Ecto neural progenitor cell (in vitro differentiated cells): ENCODE measurements at places on chromosomes 11 and 22.

DNA sequence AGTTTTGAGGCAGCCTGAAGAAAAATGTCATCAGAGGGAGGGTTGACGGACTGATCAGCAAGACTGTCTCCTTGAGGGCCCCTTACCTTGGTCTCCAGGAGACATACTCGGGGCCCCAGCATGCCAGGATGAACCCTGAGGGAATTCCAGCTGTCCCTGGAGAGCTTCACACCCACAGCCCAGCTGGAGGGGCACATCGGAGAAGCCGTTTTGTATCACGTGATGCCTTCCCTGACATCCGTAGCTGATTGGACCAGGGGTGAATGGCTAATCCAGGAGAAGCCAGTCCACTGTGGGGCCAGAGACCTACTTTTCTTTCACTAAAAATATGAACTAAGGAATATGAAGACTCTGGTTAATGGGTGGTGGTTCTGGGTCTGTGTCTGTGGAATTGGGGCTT is 86.0 kb upstream of the TP53I11 start:
- DNase-seq = no peak

- DNase-seq = no peak
These were observed 764.2 kb downstream of the BRD1 start for GRCh38 chr22:49063545-49063890.

- no peak for DNase-seq
These were observed 32.7 kb downstream of the VSTM5 start for GRCh38 chr11:93817426-93818348.

- DNase-seq = peak; percentile 98
These were observed at the start of gene POLD3 for GRCh38 chr11:74592441-74593362. Gene POLD3, plus strand, starts transcription at chr11:74592582. Its CDS starts 77 bp downstream, at chr11:74592659.

- DNase-seq = no peak
These were observed 20.0 kb downstream of the MTFP1 start for GRCh38 chr22:30445438-30446145.

- DNase-seq = peak; percentile 84
These were observed 14.1 kb upstream of the MDK start for GRCh38 chr11:46367244-46367915.

DNA sequence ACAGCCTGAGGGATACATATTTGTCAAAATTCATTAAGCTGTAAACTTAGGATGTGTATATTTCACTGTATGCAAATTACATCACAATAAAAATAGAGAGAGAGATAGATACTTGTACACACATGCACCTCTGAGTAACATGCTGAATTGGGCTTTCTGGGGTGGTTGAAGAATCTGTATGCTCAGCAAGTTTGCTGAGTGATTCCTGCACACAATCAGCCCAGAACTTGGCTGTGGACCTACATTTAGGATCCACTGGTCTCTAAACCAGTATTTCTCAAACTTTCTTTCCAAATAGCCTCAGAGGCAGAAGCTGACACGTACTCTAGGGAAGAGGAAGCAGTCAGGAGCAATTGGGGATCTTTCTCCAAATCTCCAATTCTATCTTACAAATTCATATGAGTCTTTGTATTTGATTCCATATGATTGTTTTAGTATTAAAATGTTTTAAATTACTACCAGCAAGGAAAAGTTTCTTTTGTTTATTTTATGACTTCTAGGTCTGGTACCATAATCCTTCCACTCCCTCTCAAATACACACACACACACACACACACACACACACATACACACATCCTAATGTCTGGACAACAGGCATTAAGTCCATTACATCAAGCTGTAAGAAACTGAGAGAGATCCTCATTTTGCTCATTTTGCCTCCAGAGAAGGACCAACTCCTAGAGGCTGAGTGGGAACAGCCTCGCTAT is 20.0 kb downstream of the SYT13 start:
- no peak for DNase-seq

DNA sequence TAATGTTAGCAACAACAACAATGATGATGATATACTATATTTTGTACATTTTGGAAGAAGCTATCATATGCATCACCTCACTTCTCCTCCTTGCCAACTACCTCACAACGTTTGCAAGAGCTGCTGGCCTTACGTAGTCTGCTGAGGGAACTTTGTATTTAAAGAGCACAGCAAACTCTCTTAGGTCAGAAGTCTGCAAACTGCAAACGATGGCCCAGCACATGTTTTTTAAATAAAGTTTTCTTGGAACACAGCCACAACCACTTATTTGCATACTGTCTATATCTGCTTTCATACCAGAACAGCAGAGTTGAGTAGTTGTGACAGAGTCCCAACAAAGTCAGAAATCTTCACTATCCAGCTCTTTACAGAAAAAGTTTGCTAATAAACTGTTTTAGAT is 261.7 kb downstream of the TENM4 start:
- DNase-seq = no peak

DNA sequence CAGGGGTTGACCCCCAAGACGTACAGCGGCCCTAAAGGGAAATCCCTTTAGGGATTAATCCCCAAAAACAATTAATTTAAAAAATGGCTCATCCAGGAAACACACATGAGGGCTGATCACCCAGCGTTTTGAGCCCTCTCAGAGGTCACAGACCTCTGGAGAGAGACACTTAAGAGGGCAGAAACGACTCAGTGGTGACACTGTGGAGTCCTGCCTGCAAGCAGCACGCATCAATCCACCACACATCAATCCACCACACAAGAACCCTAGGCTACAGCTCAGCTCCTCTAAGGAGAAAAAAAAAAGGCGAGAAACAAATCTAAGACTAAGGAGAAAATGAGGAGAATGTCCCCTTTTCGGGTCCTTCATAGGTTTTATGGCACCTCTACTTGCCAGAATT is 12.5 kb upstream of the SELENOH start:
- no peak for DNase-seq

DNA sequence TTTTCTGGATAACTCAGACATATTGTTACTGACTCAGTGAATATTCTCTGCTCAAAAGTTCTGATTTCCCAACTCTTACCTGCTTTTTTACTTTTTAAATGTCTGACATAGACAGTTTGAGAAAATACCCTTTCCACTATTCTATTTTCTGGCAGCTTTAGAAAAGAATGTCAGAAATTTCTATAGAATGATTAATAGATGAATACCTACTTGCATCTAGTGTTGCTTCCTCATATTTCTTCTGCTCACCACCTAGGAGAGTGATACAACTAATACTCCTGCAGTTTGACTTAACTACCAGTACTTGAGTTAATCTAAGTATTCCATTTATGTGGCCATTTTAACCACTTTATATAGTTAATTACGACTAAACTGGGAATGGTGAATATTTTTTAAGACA is 55.2 kb downstream of the KDM2A start:
- no peak for DNase-seq

- no peak for DNase-seq
These were observed 57.3 kb downstream of the C11orf91 start for GRCh38 chr11:33643167-33643824.

DNA sequence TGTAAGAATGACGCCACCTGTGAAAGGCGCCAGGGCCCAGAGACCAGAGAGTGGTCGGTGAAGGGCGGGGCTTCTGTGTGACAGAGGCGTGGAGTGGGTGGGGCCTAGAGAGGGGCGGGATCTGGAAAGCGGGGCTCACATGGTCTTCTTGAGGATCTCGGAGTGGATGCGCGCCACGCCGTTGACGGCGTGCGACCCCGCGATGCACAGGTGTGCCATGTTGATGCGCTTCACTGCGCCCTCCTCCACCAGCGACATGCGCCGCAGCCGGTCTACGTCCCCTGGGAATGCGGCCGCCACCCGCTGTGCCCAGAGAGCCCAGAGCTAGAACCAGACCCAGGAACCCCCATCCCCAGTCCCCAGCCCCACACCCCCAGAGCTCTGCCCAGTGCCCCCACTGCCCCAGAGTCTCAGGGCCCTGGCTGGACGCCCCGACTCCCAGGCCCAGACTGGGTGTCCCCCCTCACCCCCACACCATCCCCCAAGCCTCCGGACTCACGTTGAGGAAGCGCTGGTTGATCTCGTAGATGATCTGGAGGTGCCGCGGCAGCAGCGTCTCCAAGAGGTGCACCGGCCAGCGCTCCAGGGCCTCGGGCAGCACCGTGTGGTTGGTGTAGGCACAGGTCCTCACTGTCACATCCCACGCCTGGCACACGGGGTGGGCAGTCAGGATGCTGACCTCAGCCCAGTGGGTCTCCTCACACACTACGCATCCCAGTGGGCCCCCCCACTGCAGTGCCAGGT is 6.2 kb downstream of the PYGM start:
- no peak for DNase-seq

DNA sequence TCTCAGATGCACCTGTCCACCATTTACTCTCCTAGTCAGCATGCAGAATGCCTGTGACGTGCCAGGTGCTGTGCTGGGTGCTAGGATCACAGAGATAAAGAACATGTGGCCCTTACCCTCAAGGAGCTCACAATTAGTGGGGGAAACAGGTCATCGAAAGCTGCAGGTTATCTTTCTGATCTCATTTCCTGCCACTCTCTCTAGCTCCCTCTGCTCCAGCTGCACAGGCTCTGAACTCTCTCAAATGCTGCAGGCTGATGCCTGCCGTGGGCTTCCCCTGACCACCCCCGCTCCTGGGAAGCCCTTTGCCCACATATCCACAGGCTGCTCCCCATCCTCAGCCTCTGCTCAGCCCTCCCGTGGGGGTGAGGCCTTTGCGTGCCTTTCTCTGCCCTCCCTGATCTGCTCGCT is 29.6 kb downstream of the SHANK3 start:
- DNase-seq = no peak

- DNase-seq = no peak
These were observed 420.9 kb downstream of the TENM4 start for GRCh38 chr11:79019975-79020374.

GRCh38 chr11:19422276-19422675 is 181.5 kb upstream of the E2F8 start:
- peak; percentile 40 for DNase-seq

DNA sequence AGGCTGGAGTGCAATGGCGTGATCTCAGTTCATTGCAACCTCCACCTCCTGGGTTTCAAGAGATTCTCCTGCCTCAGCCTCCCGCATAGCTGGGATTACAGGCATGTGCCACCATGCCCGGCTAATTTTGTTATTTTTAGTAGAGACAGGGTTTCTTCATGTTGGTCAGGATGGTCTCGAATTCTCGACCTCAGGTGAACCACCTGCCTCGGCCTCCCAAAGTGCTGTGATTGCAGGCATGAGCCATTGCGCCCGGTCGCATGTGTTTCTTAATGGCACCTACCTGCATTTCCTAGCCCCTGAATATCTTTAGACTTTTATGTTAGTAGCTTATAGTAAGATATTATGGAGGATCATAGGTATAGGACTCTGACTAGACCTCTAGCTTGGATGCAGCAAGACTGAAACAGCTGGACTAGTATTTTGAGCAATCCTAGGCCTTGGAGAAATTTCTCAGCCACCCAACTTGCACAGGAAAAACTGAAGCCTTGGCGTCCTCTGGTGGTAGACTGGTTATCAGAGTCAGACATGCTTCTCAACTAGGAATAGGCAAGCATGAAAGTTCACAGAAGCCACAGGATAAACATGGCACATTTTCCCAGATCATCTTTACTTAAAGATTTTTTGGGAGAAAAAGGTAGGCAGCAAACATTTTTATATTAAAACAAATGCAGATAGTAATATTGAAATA is 22.7 kb upstream of the C1QTNF4 start:
- DNase-seq = no peak

- DNase-seq = no peak
These were observed 1.3 kb downstream of the RDX start for GRCh38 chr11:110295086-110295485.

GRCh38 chr22:17943533-17944249 is 80.7 kb downstream of the MICAL3 start:
- DNase-seq = no peak

DNA sequence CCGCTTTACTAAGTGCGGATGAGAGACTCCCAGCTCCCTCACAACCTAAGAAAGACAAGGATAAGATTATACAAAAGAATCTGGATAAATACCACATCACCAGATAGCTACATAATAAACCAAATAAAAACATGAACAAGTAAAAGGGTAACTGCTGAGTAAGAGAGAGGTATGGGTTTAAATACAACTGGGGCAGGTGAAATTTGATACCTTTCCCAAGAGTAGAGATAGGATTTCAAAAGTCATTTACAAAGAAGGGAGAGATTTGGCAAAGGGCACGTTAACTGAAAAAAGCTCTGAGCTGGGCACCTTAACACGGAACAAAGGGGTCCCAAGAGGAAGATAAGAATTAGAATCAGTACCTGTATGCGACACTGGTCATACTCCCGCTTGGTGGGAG is 1.7 kb downstream of the UBXN1 start:
- no peak for DNase-seq

DNA sequence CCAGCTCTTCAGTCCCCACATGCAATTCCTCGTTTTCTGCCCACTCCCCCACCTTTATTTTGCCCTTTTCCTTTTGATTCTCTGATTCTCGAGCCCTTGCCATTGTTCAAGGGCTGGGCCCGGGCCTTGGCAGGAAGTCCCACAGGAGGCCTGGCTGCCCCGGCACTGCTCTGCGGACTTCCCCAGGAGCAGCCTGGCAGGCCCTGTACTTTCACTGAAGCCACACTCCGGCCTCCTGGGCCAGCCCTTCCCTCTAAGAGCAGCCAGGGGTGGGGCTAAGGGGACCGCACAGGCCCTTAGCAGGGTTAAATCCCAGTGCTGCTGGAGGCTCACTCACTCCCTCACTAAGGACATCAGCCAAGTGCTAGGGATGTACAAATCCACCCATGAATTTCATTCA is 4.1 kb downstream of the LRRC32 start:
- peak; percentile 65 for DNase-seq

DNA sequence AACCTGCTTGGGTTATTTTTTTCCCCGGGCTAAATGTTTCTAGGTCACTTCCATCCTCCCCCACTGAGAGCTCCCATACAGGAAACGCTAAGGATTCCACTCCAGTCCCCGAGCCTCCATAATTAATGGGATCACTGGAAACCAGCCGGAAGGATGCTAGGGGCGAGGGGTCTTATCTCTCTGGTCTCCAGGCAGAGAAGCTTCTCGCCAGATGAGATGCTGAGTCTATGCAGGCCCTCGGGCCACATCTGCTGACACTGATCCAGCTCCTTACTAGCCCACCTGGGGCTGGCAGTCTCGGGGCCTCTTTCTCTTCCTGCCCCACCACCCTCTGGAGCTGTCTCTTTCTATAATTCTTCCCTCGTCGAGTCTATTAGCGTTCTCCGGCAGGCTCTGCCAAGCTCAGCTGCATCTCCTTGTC is 125.9 kb upstream of the SYT13 start:
- no peak for DNase-seq

DNA sequence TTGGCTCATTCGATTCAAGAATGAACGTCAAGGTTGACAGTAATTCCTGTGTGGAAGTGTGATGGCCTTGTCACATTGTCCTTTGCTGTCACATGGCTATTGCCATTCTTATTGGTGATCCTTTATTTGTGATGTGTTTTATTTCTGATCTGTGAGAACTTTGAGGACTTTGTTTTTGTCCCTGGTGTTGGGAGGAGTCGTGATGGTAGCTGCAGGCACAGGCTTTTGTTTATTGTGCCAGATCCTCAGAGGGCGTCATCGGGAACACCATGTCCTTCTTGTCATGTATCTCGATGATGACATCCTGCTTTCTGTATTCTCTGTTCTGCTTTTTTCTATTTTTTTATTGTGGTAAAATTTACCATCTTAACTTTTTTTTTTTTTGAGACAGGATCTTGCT is 5.6 kb downstream of the PICK1 start:
- DNase-seq = no peak
